ENCODE measurements at places on chromosomes 12 and 14.

GRCh38 chr12:96571101-96571862 is 81.9 kb downstream of the CFAP54 start:
- no peak for DNase-seq

DNA sequence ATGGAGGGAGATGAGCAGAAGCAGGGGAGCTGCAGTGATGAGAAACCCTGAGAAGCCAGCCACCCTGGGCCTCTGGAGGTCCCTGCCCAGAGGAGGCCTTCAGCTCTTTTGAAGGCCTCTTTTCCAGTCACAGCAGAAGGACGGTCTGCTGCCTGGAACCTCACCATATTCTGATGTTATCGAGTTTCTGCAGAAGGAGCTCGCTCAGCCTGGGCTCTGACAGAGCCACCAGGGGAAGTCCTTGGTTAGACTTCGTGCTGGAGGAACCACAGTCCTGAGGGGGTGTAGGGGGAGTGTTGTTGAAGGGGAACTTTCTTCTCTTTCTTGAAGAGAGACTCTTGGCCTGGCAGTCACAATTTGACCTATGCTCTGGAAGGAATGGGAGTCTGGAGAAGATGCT is 25.1 kb upstream of the BATF start:
- DNase-seq, result no peak

- DNase-seq, result no peak
These were observed 168.1 kb downstream of the SNAPC1 start for GRCh38 chr14:61930101-61930857.

DNA sequence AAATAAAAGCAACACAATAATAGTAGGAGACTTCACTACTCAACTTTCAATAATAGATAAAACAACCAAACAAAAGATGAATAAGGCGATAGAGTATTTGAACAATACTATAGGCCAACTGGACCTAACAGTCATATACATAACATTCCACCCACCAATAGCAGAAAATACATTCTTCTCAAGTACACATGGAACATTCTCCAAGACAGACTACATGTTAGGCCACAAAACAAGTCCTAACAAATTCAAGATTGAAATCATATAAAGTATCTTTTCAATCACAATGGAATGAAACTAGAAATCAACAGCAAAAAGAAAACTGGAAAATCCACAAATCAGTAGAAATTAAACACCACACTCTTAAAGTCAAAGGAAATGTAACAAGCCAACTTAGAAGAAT is 28.8 kb downstream of the RAD52 start:
- DNase-seq, result no peak

DNA sequence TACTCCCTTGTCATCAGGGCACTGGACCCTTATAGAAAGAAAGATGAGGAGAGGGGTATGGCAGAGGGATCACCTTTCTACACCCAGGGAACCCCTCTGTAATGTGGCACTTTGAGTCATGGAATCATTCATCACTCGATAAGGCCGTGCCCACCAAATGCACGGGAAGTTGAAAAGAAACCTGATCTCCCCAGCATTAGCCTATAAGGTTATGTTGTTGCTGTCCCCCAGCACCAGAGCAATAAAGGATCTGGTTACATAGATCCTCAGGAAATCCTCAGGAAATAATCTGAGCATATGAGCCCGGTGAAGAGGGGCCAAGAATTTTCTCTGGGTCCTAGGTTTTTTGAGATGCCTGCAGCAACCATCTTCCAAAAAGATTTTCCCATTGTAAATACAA is 148.8 kb upstream of the CRY1 start:
- DNase-seq, result no peak

GRCh38 chr14:69242311-69243224 is 17.4 kb upstream of the GALNT16 start:
- no peak for DNase-seq

- no peak for DNase-seq
These were observed 188.9 kb downstream of the TMX1 start for GRCh38 chr14:51428981-51429380.

- no peak for DNase-seq
These were observed 1096.3 kb downstream of the GALC start for GRCh38 chr14:86896701-86897100.

DNA sequence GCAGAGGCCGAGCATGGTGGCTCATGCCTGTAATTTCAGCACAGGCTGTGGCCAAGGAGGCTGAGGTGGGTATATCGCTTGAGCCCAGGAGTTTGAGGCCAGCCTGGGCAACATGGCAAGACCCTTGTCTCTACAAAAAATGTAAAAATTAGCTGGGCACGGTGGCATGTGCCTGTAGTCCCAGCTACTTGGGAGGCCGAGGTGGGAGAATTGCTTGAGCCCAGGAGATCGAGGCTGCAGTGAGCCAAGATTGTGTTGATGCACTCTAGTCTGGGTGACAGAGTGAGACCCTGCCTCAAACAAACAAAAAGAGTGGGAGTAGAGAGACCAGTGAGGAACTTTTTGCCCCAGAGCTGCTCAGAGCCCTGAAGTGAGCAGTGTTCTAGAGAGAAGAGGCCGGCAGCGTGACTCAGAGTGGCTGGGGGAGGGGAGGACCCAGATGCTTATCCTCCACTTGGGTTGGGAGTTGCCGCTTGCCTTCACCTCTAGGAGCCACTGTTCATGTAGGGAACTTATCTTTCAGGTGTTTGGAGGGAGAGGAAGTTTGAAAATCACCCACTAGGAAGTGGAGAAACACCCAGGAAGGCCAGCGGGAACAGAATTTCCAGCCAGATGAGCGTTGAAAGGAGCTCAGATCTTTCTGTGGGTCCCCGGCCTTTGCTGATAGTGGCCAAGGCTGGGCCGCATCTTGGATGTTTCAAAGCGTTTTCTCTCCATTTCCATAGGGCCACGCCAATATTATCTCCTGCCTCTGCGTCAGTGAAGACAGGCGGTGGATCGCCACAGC is 15.3 kb downstream of the CFAP251 start:
- DNase-seq, result no peak

DNA sequence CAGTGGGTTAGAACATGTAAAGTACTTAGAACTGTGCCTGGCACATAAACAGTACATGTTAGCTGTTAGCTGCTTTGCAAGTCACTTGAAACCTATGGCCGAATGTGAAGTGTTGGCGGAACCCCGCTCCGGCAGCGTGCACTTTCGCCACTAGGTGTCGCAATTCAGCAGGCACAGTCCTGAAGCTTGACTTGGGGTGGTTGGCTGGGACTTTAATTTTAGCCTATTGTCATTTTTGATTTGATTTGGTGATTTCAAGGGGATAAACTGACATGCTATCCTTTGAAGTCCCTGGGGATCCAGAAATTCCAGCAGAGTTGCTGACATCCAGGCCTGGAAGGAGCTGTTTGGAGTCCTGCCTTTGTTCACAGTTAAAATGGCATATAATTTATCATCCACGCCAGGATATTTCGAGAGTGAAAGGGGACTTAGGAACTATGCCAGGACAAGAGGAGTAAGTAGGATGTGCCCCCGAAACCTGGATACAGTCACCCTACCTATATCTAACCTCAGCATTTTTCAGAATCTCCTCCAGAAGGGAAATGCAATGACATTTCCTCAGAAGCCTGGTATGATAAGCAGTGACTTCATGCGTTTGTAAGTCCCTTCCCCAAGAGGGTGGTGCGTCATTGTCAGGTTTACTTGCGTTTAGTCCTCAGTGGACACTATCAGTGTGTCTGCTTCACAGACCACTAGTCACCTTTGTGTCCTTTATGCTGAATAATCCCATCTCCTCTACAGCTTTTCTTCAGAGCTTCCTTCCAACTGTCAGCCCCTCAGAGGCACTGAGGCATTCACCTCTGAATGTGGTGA is 3.5 kb upstream of the TSPAN9 start:
- peak; percentile 91 for DNase-seq

DNA sequence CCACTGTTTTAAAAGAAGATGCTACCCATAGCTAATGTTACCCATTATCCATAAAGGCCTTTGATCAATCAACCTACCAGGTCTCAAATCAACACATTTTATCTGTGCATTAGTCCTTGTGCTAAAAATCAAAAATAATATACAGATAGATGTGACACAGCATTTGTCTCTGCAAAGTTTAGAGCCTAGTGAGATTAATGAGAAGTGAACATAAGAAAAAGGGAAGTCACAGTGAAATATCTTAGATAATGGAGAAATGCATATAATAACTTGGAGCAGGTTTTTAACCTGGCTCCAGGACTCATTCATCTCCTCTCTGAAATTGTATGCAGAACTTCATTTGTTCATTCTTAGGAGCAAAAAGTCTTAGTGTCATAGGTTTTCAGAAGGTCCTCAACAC is 7.2 kb downstream of the PDE3A start:
- no peak for DNase-seq

DNA sequence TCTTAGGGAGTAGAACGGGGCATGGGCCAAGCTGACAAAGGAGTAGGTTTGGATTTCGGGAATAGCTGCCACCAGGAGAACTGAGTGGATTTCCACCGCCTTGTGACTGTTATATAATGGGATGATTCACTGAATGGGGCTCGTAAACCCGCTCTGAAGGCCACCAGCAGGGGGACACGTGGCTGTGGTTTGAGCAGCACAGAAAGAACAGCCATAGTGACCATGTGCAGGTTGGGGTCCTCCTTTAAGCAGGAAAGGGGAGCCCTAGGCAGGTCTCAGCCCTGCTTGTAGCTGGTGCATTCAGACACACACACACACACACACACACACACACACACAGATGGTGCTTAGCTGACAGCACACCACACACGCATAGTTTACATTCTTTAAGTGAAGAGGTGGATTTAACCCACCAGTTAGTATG is 8.6 kb upstream of the ASB2 start:
- DNase-seq, result no peak

DNA sequence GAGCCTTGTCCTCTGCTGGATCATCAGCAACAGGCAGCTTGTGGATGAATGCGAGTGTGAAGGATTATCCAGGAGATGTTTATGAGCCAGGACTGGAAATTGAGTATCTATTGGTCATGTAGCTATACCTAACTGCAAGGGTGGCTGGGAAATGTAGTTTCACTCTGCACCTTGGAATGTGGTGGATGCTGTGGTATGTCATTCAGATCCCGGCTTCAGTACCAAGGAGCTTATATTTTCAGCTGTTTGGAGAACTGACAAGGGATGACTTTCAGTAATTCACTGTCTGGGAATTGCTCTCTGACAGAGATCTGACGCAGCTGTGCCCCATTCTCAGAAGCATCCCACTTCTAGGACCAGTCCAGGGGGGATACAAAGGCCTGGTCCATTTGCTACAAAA is 792.3 kb upstream of the NOVA1 start:
- no peak for DNase-seq

- no peak for DNase-seq
These were observed 405.6 kb downstream of the NAV3 start for GRCh38 chr12:78236264-78236663.

DNA sequence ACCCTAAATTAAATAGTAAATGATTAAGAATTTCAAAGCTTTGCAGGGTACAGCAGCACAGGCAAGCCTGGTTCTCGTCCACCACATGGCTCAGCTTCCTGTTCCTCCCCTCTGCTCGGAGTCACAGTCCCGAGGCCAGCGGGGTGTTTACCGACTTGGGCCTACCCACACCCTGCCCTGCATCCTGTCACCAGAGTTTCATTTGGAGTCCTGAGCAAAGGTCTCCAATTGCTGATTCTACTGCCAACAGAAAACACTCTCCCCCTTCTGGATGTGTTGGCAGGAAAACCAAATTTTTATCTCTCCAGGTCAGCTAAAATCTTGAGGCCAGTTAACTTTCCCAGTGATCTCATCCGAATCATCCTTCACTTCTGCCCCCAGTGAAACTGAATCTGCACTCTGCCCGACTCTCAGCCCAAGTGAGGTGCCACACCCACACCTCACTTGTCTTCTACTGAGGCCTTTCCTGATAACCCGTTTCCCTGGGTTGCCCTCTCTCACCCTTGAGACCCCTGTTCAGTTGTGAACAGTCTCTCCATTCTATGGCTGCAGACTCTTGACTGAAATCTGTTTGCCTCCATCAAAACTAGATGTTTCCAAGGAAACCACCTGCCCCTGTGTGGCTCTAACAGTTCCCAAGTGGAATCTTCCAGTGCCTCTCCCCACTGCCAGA is 71.2 kb downstream of the VCPKMT start:
- DNase-seq, result no peak

- no peak for DNase-seq
These were observed 18.8 kb downstream of the CLMN start for GRCh38 chr14:95300697-95301526.

DNA sequence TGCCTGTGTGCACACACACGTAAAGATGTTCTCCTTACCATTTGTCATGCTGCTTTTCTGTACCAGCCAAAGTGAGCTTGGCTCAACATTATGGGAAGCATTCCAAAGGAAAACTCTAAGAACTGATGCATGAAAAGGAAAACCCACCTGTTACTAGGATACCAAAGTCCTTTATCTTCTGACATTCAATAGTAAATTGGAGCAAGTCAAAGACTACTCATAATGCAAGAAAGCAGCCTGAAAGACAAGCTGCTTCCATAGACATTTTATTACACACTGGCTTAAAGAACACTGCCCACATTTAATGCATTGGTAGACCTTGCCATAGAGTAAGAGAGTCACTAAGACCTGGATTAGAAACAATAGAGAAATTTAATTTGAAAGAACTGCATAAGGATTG is 159.0 kb downstream of the LRIG3 start:
- no peak for DNase-seq

DNA sequence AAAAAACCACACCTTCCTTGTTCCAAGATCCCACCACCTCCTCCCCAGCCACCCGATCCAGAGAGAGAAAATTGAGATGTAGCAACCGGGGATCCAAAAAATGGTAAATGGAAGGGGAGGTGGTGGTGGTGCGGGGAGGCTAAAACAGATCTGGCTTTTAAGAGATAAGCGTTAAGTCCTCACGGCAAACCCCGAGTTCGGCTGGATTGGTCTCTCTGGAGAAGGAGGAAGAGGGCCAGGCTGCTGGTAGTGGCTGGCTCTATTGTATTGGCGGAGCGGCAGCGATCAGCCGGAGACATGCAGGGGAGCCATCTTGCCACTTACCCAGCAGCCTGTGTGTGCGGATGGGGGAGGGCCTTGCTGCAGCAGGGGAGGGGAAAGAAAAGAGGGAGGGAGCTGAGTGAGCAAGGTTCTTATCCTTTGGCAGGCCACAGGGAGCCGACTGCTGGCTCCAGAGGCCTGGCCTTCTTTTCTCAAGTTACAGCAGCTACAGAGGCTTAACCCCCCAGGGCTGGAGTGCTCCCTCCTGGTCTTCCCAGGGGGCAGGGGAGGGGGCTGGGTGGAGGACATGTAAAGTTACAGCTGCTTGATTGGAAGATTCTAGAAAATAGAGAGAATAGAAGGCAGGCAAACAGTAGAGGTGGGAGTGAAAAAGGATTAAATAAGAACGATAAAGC is 14.1 kb upstream of the CDH24 start:
- DNase-seq, result peak; percentile 89

GRCh38 chr12:26279091-26279490 is 83.7 kb downstream of the SSPN start:
- no peak for DNase-seq

DNA sequence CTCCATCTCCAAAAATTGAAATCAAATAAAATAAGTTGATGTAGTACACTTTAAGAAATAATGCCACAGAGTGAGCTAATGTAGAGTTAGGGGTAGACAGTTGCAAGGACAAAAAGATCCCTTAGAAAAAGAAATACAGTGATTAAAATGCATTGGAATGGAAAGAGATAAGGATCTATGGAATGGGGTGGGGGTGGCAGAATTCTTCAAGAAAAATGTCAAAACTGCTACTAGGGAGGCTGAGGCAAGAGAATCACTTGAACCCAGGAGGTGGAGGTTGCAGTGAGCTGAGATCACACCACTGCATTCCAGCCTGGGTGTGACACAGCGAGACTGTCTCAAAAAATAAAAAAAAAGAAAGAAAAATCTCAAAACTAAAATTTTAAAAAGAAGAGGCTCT is 6.5 kb downstream of the OLR1 start:
- DNase-seq, result no peak

- DNase-seq, result no peak
These were observed 590.9 kb upstream of the SEL1L start for GRCh38 chr14:82124511-82124910.

Measured in suprapubic skin (tissue), 4 donors.